ENCODE measurements at places on chromosomes 11 and 22.

- no peak for DNase-seq
Observed at GRCh38 chr22:30829901-30830550, 135.4 kb downstream of the OSBP2 start.

DNA sequence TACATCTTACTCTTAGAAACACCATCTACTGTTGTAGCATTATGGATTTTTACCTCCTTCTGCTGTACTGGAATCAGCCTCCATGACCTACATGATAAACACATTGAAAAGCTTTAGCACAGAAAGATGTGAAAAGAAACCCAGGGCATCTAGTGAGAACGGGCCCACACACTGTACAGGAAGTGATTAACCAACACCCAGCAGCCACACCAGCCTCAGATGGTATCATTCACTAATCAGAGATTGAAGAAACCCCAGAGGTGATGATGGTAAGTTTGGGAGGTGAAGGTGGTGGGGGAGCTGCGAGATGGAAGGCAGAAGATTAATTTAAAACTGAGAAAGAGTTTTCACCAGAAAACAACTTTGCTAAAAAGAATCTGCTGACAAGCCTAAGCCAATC is 46.1 kb downstream of the RASSF10 start:
- no peak for DNase-seq

DNA sequence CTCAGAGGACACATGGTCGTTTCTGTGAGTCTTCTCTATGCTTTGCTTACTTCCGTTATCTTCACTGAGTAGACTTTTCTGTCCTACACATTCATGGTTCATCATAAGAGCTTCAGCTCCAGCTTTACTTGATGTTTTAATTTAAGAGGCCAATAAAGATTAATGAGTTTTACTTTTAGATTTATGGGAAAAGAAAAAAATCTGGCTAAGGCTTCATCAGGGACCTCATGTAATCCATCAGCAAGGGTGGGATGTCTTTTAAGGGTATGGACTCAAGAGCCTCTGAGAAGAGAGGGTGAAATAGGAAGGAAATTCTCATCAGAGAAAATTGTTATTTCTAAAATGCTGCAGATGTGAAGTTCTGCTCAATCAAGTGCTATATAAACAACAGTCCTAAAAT is 963.0 kb upstream of the RAG2 start:
- DNase-seq = no peak

DNA sequence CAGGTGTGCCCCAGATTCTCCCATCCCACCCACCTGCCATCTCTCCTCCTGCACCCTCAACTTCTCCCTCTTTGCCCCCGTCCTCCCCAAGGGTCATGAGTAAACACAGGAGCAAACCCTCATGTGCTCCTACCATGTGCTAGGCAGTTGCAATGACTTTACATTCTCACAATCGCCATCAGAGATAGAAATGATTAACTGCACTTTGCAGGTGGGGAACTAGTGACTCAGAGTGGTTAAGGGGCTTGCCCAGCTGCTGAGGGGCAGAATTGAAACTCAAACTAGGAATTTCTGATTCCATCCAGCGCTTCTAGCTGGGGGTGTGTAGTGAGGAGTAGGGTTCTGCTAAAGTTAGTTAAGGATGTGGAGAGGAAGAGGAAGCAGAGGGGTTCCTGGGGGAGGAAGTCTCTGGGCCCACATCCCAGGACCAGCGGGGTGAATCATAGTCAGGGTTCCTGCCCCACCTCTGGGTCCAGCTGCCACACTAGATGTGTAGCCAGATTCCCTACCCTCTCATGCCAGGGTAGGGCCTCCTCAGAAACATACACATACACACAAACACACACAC is 16.0 kb upstream of the PRG2 start:
- no peak for DNase-seq

- DNase-seq = no peak
Observed at GRCh38 chr11:131712897-131713296, 342.5 kb downstream of the NTM start.

DNA sequence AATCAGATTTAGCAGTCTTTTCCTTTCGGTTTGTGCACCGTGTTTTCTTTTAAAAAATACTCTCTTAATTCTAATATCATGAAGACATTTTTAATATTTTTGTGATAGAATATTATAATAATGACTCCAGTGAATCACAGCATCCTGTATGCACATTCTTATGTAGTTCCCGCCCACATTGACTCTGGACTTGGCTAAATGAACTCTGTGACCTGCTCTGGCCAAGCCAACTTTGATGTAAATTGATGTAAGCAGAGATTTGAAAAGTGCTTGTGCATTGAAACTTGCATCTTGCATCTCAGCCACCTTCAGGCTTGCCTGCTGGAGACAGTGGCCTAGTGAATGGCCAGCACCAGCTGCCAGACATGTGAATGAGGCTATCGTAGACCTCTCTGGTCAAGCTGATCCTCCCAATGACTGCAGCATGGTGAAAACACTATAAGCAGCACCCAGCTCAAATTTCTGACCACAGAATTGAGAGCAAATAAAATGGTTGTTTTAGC is 29.2 kb upstream of the PGM2L1 start:
- DNase-seq = no peak

GRCh38 chr11:71446942-71447688 is 1.1 kb downstream of the DHCR7 start:
- DNase-seq = no peak

Measured in esophagus squamous epithelium (tissue), 5 donors.